ENCODE measurements at places on chromosomes 13 and 19.
A peak's percentile ranks its signal among the peaks of the same experiment; 100 is the strongest.

DNA sequence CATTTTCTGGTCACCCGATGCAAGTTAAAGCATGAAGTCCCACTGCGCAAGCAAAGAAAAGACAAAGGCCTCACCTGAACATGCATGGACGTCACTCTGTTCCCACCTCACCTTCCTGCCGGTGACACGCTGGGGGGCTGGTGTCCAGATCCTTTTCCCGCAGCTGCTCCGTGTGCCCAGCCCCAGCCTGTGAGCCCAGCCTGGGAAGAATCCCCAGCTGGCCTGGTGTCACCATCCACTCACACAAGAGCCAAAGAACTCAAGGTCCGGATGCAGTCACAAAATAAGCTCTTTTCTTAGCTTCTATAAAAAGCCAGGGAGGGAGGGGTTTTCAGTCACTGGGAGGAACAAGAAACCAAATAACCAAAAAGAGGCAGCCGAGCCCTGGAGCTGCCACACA lies 249.9 kb downstream of the COL4A1 start:
- DNase-seq: no peak

DNA sequence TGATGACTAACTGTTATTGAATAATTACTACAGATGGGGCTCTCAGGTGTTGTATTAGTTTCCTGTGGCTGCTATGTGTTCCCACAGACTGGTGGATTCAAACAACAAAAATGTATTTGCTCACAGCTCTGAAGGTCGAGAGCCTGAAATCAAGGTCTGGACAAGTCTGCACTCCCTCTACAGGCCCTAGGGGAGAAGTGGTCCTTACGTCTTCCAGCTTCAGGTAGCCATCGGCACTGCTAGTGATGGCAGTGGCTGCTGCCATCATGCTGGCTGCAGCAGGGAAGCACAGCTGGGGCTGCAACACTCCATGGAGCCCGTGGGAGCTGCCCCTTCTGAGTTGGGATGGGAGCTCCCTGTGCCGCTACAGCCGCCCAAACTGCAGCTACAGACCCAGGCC lies 1.9 kb downstream of the TEX26 start:
- DNase-seq: no peak

- DNase-seq: no peak
Measured at GRCh38 chr13:92804926-92805325, 421.7 kb upstream of the GPC6 start.

DNA sequence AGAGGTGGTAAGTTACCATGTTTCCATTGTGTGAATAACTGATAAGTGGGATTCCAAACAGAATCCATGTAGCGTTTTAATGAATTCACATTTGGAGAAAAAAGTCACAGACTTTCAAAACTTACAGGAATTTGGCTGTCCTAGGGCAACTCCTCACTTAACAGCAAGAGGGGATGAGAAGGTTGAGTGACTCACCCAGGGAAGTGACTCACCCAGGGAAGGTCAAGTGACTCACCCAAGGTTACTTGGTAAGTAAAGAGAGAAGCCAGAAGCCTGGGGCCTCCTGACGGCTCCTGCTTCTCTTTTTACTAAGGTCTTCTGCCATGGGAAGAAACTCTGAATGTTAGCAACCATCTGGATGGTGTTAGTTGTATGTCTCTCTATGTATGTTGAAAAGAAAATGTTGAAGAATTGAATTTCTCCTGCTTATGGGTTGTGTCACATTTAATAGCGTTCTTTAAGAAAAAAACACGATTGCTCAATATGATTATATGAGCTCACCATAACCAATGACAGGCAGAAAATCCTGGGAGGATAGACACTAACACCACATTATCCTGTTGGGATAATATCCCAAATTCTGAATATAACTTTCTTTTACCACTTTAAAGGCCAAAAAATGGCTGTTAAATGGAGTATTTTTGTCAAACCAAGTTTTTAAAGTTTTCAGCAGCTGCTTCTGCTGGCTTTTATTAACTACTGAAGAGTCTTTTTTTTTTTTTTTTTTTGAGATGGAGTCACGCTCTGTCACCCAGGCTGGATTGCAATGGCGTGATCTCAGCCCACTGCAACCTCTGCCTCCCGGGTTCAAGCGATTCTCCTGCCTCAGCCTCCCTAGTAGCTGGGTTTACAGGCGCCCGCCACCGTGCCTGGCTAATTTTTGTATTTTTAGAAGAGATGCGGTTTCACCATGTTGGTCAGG lies 195.6 kb downstream of the GGACT start:
- DNase-seq: peak; percentile 69

GRCh38 chr13:49893591-49893990 lies 42.5 kb downstream of the SPRYD7 start:
- no peak for DNase-seq

Measured in CD4-positive, alpha-beta T cell treated with Interleukin-1 beta for 1 hour (primary cell).